ENCODE measurements at places on chromosomes 11 and 22.

GRCh38 chr11:75151346-75152047 is 590 bp downstream of the SLCO2B1 start:
- no peak for DNase-seq

- no peak for DNase-seq
Observed at GRCh38 chr11:129946256-129946655, 50.9 kb upstream of the NFRKB start.

- peak; percentile 83 for DNase-seq
Observed at GRCh38 chr11:46295312-46296058, 18.0 kb downstream of the CREB3L1 start.

DNA sequence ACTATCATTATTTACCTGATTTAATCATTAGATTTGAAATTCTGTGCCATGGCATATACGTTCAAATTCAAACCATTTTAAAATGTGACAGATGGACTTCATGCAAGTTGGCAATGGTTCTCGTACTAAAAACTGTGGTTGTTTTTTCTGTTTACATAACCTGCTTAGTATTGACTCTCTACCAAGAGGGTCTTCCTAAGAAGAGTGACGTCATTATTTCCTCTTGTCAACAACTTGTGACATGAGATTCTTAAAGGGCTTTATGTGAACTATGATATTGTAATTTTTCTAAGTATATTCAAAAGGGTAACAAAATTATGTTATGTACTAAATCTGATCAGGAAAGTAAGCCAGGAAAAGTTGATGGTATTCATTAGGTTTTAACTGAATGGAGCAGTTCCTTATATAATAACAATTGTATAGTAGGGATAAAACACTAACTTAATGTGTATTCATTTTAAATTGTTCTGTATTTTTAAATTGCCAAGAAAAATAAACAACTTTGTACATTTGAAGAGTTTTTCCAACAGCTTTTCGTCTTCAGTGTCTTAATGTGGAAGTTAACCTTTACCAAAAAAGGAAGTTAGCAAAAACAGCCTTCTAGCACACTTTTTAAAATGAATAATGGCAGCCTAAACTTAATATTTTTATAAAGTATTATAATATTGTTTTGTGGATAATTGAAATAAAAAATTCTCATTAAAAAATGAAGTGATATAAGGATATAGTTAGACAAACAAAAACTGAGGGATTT is 87.0 kb downstream of the GRK3 start:
- no peak for DNase-seq

- no peak for DNase-seq
Observed at GRCh38 chr11:119803139-119803538, 74.1 kb upstream of the NECTIN1 start.

DNA sequence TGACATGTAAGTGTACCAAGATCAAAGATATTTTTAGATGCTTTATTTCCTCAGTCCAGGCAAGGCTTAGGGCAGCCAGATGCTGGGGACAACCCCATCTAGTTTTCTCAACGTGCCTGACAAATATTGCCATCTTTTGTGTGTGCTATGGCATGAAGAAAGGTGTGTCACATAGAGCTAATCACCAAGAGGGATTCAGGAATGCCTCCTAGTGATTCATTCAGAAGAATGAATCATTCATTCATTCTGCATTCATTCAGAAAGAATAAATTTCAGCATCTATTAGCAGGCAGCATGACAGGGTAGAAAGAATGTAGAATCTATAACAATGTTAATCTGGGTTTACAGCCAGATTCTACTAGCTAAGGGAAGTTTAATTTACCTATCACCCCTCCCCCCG is 75.4 kb upstream of the LRRC4C start:
- no peak for DNase-seq

GRCh38 chr22:29459773-29460172 is 20.2 kb upstream of the NEFH start:
- DNase-seq = no peak

DNA sequence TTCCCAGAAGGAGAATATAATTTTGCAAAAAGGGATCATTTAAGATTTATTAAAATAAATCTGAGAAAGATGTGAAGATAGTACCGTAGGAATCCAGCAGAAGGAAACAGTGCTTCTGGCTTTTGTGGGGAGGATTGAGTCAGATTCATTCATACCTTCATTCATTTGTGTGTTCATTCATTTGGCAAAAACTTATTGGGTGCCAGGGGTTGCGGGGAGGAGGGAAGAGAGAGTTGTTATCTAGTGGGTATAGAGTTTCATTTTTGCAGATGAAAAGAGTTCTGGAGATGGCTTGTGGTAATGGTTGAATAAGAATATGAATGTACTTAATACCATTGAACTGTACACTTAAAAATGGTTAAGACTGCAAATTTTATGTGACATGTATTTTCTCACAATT is 31.1 kb downstream of the BMAL1 start:
- DNase-seq = no peak

GRCh38 chr11:105861225-105861624 is 160.8 kb downstream of the MSANTD4 start:
- no peak for DNase-seq

- no peak for DNase-seq
Observed at GRCh38 chr11:1786466-1786865, 22.7 kb upstream of the CTSD start.

- no peak for DNase-seq
Observed at GRCh38 chr22:17949642-17950473, 74.5 kb downstream of the MICAL3 start.

GRCh38 chr11:115605871-115606497 is 101.8 kb upstream of the CADM1 start:
- DNase-seq = no peak

- no peak for DNase-seq
Observed at GRCh38 chr11:17238377-17238776, 30.6 kb upstream of the PIK3C2A start.

- DNase-seq = no peak
Observed at GRCh38 chr11:116420770-116421528, 351.8 kb downstream of the BUD13 start.

DNA sequence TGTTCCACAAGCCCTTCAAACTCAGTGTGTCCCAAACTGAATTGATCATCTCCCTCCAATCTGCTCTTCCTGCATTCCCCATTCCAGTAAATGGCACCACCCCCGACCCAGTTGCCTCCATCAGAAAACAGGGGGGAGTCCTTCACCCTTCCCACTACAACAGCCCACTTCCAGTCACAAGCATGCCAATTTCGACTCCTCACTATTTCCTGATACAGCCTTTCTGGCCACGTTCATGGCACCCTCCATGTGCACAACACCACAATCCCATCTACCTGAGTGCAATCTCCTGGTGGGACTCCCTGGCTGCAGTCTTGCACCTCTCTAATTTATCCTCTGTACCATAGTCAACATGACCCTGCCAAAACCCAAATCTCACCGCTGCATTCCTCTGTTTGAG is 1.6 kb upstream of the DNAL4 start:
- DNase-seq = no peak

GRCh38 chr11:96254854-96255253 is 88.1 kb downstream of the MAML2 start:
- no peak for DNase-seq

GRCh38 chr11:87851234-87851633 is 324.0 kb downstream of the RAB38 start:
- no peak for DNase-seq

- DNase-seq = no peak
Observed at GRCh38 chr22:37383341-37383740, 43.9 kb downstream of the ELFN2 start.

DNA sequence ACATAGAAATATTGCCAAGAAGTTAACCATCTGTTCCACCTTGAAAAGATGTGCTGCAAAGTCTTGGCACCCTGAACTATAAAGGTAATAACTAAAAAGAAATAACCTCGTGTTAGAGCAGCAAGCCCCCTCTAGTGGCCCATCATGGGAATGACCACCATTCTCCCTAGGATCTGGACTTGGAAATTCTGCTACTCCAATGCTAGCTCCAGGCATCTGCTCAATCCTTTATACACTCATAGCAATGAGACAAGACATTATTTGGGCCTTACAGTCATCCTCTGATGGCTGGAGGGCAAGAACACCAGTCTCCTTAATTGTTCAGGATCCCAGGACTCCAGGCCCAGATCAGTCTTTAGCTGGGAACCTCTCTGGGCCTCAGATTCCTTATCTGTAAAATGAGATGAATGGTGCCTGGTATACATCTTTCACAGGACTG is 76.0 kb downstream of the CWC15 start:
- peak; percentile 59 for DNase-seq

- DNase-seq = peak; percentile 42
Observed at GRCh38 chr11:120331301-120331996, 4.8 kb upstream of the ARHGEF12 start.

DNA sequence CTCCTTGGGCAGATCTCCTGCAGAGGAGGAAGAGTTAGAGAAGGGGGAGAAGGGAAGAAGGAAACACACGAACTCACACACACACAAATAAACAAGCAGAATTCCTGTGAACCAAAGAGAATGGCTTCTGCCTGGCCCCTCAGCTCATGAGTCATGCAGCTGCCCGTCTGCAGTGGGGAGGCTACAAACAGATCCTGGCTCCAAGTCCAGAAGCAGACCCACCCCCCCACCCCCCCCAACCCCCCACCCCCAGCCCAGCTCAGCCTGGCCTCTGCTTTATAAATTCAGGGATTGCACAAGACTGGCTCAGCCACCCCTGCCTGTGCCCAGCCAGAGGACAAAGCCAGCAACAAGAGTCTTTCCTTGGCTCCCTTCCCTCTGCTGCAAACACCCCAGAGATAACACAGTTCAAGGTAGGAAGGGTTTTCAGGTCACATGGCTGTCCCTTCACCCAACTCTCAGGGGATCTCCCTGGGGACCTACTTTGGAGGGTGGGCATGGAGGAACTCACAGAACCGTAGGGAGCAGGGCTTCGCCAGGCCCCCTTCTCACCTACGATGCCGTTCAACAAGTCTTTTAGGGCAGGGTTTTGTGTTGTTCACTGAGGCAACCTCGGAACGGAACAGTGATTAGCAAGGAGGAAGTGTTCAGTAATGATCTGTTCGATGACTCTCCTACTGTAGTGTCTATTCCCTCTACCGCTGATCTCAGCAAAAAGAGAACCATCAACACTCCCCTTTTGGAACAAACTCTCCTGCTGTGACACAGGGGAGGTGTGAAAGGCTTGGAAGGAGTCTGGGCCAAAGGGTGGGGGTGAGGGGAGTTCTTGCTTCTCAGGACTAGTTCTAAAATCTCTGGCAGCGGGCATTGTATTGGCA is 35.5 kb downstream of the RPL27A start:
- DNase-seq = peak; percentile 39

DNA sequence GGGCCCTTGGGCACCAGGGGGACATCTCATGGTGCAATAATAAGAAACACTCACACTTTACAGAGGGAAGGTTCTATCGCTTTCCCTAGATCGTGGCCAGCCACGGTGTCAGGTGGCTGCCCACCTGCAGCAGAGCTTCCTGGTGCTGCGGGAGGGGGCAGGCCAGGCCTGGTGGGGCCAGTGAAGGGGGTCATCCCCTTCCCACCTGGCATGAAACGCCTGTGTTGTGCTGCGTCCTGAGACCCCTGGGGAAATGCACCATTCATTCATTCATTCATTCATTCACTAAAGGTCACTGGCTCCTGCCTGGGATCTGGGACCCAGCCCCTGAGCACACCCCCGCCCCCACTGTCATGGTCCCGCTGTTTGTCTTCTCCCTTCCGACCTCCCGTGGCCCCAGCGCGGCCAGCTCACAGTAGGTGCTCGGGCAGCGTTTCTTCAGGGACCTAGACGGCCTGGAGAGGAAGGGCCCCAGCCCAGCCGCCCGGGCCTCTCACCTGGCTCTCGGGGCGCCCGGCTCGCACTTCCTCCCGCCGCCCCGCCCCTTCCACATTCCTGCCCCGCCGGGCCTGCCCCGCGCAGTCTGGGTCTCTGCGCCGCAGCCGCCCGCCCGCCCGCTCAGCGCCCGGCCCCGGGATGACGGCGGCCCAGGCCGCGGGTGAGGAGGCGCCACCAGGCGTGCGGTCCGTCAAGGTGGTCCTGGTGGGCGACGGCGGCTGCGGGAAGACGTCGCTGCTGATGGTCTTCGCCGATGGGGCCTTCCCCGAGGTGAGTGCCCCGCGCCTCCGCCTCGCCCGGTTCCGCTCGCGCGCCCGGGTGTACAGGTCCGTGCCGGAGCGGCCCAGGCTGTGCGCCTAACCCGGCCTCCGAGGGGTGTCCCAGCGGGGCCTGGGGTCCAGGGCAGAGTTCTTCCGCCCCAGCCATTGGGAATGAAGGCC is at the start of gene RHOD:
RHOD (plus strand) TSS at position 581 of the 938 bp plus-strand sequence; CDS start at position 637, 56 bp downstream.
- DNase-seq = peak; percentile 61

GRCh38 chr22:48577014-48577690 is 1250.5 kb downstream of the BRD1 start:
- DNase-seq = no peak

DNA sequence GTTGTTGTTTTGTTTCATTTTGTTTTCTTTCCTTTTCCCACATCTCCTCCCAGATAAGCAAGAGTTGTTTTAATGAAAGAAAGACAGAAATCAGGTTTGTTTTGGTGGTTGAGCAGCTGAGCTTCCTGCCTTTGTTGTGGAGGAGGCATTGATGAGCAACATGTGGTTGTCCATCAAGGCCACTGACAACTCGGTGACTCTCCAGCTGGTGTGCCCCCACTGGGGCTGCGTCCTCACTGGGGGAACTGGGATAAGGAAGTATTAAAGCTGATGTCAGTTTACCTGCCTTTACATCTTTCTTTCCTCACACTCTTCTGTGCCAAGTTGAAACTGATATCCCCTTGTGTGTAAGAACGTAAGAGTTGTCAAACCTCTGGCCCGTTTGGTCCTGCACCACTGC is 5.9 kb downstream of the VPS26B start:
- no peak for DNase-seq

DNA sequence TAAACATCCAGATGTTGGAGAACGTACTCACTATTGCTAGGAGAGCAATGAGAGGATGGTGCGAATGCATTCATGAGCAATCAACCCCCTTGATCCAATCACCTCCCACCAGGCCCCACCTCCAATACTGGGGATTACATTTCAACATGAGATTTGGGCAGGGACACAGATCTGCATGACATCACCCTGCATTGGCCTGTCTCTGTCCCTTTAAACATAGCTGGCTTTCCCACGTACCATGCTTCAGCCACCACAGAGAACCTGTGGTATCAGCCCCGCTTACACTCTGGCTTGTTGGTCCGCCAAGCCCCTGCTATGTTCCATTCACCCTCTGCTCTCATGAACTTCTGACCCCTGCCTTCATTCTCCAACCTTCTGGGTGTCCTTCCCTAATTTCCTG is 157.5 kb upstream of the E2F8 start:
- DNase-seq = no peak

GRCh38 chr11:46513934-46514342 is 79.9 kb downstream of the AMBRA1 start:
- peak; percentile 59 for DNase-seq

GRCh38 chr11:7261578-7261977 is 9.9 kb downstream of the SYT9 start:
- DNase-seq = no peak

GRCh38 chr11:121328176-121328966 is 35.8 kb downstream of the SC5D start:
- no peak for DNase-seq

All from heart right ventricle (tissue), 16 donors.